ENCODE measurements at places on chromosomes 5 and 9.

DNA sequence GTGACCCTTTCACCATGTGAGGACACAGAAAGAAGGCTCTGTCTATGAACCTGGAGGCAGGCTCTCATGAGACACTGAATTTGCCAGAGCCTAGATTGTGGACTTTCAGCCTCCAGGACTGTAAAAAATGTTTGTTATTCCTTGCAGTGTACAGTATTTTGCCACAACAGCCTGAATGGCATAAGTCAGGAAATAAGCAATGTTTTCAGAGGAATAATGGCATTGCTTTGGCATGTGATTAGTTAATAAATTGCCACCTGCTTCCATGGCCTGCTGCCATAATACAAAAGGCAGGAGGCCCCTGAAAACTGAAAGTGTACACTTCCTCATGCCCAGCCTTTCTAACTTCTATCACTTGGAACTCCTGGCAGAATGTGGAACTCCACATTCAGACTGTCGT is 408.1 kb downstream of the GADD45G start:
- DNase-seq, result no peak

DNA sequence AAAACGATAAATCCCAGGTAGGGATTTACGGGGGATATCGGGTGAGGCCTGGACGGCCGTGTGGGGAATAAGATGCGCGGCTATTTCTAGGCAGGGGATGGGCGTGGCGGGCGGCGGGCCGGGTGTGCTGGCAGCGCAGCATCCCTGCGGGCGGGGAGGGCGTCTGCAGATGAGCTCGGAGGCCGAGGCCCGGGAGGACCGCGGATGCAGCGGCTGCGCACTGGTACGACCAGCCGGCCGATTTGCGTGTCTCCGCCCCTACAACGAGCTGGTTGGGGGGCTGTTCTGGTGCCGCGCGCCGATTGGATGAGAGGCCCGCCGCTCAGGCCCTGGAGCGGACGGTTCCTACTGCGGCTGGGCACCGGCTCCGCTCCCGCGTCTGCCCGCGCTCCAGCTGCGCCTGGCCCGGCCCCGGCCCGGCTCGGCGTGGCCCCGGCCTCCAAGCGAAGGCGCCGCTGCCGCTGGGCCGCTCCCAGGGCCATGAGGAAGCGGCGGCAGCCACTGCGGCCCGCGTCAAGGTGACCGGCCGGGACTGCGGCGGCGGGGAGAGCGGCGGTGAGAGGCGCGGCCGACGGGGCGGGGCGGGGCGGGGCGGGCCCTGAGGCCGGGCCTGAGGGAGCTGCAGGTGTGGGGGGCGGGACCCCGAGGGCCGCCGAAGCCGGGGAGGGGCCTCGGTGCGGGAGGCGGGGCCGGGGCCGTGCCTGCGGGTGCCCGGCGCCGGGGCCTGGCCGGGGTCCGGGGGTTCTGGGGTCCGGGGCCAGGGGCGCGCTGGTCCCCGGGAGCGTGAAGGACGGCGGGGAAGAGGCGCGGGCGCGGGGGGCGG is at the start of gene RALGPS1:
TSS of gene RALGPS1 (plus strand) at position 325 of the 823 bp plus-strand sequence. CDS start 47,508 bp downstream, outside the sequence.
- peak; percentile 99 for DNase-seq

DNA sequence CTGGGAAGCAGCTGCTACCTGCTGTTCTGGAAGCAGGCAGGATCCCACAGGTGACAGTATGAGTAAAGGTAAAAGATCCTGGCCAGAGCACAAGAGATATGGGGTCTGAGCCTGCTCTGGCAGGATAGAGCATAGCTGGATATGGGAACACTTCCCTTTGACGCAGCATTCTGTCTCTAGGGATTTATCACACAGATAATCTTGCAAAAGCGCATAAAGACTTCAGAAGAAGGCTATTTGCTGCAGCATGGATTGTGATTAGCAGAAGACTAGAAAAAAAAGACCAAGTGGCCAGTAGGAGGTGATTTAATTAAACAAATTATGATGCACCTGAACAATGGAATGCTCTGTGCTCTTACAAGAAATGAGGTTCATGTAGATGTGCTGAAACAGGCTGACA is 52.4 kb upstream of the PWWP2A start:
- DNase-seq, result no peak

DNA sequence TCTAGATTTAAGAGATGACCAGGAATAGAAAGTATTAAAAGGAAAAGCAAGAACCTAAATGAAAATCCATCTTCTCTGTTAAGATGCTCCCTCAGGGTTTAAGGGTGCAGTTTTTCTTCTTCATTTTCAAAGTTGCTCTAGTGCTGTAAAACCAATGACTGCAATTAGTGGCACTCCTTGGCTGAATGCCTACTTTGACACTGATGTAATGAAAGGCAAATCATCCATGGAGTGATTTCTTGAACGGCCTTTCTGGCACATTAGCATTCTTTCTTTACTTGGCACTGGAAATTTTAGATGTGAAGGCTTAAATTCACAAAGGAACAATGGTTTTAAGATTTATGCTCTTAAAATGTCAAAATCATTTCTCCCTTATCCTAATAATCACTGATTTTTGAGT is 19.3 kb upstream of the ISCA1 start:
- DNase-seq, result no peak

DNA sequence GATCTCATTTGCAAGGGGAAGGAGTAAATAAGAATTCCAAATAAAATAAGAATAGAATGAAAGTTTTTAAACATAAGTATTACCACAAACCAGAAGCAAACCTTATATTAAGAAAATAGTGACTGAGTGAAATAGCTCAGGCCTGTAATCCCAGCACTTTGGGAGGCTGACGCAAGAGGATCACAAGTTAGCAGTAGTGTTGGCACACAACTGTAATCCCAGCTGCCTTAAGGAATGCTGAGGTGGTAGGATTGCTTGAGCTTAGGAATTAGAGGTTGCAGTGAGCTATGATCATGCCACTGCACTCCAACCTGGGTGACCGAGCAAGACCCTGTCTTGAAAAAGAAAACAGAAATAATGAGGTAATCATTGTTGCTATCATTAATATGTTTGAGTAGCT is 47.0 kb downstream of the APC start:
- DNase-seq, result no peak

- peak; percentile 59 for DNase-seq
These were observed 39.2 kb upstream of the GCNT4 start for GRCh38 chr5:75091597-75091996.

DNA sequence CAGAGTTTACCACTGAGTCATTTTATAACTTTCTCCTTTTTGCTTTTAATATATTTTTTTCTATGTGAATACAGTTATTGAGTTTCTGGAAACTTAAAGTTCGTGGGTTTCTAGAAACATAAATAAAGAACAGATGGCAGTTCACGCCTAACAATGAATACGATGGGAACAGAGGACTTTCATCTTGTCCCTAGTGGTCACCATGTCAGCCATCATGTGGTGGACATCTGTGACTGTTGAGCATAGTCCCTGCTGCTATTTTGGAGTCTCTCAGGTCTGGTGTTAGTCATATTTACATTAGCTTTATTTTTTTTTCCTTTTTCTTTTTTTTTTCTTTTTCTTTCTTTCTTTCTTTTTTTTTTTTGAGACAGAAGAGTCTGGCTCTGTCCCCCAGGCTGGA is 85.3 kb downstream of the XRCC4 start:
- no peak for DNase-seq

DNA sequence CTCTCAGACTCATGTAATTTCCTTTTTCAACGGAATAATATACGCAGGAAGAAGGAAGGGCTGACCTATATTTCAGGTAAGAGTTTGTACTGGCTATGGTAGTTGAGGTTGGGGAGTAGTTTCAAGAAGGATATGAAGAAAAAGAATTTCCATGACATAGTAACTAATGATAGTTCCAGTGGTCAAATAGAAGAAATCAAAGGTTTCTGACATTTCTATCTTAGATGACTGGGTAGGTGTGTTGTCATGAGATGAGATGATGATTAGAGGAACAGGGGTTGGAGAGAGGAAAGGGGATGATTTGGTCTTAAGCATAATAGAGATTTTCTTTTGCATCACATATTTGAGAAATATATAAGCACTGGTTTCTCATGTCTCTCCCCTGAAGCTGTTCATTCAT is 166.0 kb downstream of the SPATA31D1 start:
- DNase-seq, result no peak

- DNase-seq, result peak; percentile 91
These were observed 721 bp downstream of the PTGES start for GRCh38 chr9:129751841-129752801.

DNA sequence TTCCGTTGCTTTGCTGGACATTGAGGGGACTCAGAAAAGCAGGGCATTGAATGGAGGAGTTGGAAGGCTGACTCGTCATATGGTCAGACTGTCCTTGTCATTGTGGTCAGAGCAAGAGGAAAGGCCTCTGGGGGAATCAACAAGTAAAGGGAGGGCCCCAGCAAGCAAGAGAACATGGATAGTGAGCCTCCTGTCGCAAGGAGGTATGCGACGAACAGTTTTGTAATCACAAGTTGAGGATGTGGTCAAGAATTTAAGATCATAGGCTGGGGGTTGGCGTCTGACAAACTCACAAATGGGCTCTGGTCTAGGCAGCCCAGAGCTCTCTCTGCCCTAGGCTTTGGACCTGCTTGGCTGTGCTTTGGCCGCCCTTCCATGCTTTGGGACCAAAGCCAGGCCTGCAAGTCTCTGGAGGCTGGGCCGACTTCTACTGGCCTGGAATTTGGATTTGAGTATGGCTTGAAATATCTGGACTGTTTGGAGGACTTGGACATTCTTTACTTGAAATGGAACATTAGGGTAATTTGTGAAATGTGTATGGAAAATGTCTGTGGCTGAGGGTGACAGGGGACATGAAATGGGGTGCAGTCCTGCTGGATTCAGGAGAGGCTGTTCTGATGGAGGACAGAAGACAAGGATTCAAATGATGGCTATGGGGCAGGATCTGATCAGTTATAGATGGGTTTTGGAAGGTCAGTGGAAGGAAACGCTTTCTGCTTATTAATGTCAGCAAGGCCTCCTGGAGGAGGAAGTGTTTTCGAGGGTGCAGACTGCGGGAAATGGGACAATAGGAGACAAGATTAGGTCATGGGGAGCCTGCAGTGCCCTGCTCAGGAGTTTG is 19.2 kb upstream of the NDST1 start:
- DNase-seq, result no peak

DNA sequence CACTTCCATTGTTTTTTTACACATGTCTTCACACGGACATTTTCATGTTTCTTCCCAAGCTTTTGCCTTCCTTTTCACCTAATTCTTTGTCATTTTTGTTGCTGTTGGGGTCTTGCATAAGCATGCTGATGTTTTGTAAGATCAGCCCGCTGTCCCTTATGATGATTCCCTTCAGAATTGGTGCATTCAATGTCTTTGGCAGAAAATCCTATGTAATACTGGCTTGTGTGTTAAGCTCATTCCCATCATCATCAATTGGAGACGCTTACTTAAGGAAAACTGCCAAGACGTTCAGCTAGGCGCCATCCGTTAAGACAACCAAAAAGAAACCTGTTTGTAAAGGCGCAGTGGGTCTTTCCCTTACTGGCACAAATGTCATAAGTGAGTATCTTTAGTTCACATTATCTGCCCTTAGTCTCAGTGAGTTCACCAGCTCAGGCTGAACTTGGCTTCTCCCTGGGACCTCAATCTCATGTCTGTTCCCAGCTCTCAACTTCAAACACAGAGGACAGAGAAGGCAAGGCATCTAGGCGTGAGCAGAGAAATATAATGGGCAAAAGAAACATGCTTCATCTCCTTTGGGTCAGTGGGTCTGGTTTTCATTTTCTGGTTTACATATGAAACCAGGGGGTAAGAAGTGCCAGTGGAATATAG is 97.9 kb downstream of the EFNA5 start:
- no peak for DNase-seq

- no peak for DNase-seq
These were observed 27.6 kb upstream of the SUSD3 start for GRCh38 chr9:93030642-93031628.

- peak; percentile 81 for DNase-seq
These were observed 43.2 kb upstream of the FOXE1 start for GRCh38 chr9:97809666-97810344.

- DNase-seq, result no peak
These were observed 188.5 kb upstream of the GRAMD2B start for GRCh38 chr5:126234563-126235195.

GRCh38 chr9:128409978-128410377 is 10.7 kb upstream of the CERCAM start:
- DNase-seq, result no peak

GRCh38 chr5:78819166-78819565 is 165.9 kb downstream of the ARSB start:
- DNase-seq, result no peak

DNA sequence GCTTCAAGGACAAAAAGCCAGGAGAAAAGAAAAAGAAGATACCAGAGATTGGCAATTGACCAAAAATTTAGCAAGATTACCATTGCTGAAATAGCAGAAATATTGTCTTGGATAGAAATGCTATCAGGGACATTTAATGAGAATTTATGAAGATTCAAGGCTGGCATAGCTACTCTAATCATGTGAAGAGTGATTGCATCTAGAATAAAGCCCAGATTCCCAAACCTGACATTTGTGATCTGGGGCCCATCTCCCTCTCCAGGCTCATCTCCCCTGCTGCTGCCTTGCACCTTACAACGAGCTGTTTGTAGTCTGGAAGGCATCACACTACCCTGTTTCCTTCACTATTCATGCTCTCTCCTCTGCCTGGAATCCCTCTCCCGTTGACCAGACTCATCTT is 114.5 kb downstream of the C9orf152 start:
- no peak for DNase-seq

DNA sequence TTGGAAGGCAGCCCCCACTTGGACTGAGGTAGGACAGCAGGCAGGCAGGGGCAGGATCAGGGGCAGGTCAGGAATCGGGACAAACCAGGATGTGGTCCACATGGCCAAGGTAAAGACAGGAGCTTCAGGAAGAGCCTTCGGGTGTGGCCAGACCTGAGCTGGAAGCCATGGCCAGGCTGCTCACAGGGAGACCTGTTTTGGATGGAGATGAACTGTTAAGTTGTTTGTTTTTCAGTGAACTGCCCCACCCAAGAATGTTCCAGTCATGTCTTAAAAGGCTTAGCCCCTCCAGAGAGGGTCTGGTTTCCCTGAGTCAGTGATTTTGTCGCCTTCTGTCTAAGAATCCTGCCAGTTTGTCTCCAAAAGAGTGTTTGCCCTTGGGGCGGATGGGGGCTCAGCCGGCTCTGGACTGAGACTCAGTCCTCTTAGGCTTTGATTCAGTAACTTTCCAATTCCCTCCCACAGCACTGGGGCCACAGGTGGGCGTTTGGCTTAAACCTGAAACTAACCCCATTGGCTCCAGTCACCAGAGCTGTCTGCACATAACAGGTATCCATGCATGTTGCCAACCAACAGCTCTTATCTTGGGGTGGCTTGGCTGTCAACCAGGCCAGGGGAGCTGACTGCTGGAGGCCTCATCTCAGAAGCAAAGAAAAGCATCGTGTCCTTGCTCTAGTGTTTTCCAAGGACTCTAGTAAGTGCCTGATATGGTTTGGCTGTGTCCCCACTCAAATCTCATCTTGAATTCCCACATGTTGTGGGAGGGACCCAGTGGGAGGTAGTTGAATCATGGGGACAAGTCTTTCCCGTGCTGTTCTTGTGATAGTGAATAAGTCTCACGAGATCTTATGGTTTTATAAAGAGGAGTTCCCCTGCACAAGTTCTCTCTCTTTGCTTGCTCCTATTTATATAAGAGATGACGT is 11.3 kb upstream of the ANKH start:
- no peak for DNase-seq

DNA sequence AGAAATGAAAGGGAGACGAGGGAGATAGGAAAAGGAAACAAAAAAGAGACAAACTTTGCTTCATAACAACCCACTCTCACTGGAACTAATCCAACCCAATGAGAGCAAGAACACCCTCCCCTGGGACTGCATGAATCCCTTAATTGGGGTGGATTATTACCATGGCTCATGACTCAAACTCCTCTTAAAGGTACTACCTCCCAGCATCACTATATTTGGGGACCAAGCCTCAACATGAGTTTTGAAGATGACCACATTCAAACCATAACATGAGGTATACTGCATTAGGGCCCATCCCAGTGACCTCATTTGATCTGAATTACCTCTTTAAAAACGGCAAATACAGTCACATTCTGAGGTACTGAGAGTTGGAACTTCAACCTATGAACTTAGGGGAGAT is 8.0 kb downstream of the MTAP start:
- DNase-seq, result no peak

All from NCI-H1417 (cell line).